Right forelimb (tissue), 1 donor: ENCODE measurements at places on chromosomes 12 and 14.

GRCh38 chr12:65881348-65881961, 57.2 kb downstream of the HMGA2 start:
- no peak for DNase-seq

- DNase-seq = peak; percentile 64
Measured at GRCh38 chr14:70188659-70189455, at the start of gene SLC8A3. SLC8A3 (minus strand) TSS chr14:70188951; CDS start chr14:70168422, 20,529 bp downstream.

DNA sequence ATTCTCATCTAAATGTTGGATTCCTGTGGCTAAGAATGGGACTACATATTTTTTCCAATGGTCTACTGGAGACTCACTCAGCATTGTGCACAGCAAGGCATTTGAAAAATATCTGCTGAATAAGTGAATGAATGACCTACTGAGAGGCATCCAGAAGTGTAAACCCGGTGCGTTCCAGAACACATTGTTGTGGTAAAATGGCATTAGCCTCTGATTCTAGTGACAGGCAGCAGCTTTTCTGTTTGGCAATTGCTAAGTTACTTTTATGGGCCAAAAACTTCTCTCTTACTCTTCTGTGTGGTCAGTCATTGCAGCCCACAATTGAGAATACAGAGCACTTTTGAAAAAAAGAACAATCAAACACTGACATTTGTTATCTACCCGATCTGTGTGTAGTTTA, 36.5 kb downstream of the WIF1 start:
- DNase-seq = no peak

DNA sequence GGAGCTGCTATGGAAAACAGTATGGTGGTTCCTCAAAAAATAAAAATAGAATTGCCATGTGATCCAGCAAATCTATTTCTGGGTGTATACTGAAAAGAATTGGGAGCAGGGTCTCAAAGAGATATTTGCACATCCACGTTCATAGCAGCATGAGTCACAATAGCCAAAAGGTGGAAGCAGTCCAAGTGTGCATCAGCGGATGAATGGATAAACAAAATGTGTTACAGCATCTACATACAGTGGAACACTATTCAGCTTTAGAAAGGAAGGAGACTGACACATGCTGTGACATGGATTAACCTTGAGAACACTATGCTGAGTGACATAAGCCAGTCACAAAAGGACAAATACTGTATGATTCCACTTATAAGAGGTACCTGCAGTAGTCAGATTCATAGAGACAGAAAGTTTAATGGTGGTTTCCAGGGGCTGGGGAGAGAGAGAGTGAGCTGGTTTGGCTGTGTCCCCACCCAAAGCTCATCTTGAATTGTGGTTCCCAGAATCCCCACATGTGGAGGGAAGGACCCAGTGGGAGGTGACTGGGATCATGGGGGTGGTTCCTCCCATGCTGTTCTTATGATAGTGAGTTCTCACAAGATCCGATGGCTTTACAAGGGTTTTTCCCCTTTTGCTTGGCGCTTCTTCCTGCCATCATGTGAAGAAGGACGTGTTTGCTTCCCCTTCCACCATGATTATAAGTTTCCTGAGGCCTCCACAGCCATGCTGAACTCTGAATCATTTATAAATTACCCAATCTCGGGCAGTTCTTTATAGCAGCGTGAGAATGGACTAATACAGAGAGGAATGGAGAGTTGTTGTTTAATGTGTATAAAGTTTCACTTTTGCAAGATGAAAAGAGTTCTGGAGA, 17.6 kb upstream of the TBC1D30 start:
- DNase-seq = no peak
